Daoy (cell line): ENCODE measurements at places on chromosomes 1 and 21. TPM values are rescaled to one million over a fixed set of nuclear protein-coding genes. Genes with fewer than 3 reads are reported as not detected.

DNA sequence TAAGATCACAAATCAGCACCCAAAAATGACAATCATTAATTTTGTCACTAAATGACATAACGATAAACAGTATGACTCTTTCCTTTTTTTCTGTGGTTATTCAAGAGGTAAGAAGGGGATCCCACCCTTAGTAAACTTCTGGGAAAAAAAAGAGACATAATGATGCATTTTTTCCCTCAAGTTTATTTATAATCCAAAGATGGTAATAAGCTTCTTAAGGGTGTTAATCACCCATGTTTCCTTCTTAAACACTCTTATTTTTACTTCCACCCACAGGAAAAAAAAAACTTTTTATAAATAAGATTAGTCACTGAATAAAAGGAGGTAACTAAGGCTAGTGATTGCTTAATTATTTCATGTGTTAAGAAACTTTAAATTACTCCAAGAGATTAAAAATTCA, 24.7 kb downstream of the RGS1 start:
- no peak for DNase-seq

- no peak for DNase-seq
These were observed 1.9 kb downstream of the IGSF8 start for GRCh38 chr1:160096274-160097116.

GRCh38 chr1:205923651-205924459, 19.4 kb downstream of the SLC26A9 start:
- no peak for DNase-seq

GRCh38 chr1:208942394-208943130, 641.0 kb upstream of the CAMK1G start:
- no peak for DNase-seq

DNA sequence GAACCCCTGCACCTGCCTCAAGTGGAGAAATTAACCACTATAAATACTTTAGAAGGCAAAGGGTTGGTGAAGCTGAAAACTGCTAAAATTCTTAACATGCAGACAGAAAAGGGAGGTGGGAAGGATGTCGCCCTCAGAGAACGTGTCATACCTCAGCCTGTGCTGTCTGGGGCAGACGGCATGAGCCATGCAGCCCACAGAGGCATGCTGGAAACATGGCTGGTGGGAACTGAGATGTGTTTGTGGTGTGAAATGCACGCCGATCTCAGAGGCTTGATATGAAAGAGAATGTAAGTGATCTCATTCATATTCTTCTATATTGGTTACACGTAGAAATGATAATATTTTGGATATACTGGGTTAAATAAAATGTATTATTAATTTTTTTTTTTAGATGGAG, 16.3 kb downstream of the AGPAT3 start:
- no peak for DNase-seq

DNA sequence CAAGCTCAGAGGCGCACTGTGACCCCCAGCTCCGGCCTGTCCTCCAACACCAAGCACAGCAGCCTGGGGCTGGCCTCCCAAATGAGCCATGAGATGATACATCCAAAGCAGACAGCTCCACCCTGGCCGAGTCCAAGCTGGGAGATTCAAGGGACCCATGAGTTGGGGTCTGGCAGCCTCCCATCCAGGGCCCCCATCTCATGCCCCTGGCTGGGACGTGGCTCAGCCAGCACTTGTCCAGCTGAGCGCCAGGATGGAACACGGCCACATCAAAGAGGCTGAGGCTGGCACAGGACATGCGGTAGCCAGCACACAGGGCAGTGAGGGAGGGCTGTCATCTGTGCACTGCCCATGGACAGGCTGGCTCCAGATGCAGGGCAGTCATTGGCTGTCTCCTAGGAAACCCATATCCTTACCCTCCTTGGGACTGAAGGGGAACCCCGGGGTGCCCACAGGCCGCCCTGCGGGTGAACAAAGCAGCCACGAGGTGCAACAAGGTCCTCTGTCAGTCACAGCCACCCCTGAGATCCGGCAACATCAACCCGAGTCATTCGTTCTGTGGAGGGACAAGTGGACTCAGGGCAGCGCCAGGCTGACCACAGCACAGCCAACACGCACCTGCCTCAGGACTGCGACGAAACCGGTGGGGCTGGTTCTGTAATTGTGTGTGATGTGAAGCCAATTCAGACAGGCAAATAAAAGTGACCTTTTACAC, 29.1 kb downstream of the SLC19A1 start:
- no peak for DNase-seq

Gene LEFTY1
- total RNA-seq, result not detected in 2 replicates

DNA sequence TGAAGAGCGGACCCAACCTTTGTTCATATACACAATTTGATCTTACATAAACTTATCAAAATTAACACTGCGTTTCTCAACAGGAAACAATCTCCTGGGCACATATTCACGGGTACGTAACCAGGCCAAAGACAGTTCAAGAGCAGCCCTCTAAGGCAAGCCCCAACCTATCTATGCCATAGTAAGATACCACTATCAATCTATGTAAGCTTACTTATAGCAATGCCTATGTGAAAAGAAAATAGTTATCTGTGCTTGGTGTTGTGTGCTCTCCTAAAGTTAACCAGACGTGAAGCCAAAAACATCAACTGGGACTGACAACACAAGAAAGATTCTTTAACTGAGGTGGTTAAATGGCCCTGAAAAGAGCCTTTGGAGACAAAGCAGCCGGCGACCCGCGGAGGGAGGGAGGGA, 49.4 kb upstream of the BOLA1 start:
- DNase-seq, result no peak

GRCh38 chr21:15063081-15063813, 1.6 kb downstream of the NRIP1 start:
- peak; percentile 31 for DNase-seq

GRCh38 chr1:53681977-53682685, 56.8 kb downstream of the GLIS1 start:
- peak; percentile 35 for DNase-seq

- no peak for DNase-seq
These were observed 64.2 kb downstream of the VPS13D start for GRCh38 chr1:12294076-12294475.

DNA sequence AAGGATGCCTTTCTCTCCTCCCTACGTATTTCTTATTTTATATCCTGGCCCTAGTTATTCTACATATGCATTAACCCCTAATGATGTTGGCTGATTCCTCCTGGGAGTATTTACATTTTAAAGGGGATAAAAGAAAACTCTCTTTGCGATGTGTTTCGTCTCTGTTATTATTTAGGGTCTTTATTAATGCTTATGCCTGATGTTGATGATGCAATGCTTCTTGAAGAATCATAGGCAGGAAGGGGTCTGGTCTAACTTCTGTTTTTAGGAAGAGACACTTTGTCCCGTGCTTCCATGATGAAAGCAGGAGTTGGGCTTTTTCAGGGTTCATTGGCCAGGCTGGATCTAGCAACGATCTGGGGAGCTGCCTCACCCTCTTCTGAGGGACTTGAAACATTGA, 761 bp upstream of the NPHS2 start:
- no peak for DNase-seq

GRCh38 chr1:217647791-217648190, 16.6 kb downstream of the SPATA17 start:
- peak; percentile 38 for DNase-seq

Gene UBE2U
- not detected in 2 replicates for total RNA-seq

DNA sequence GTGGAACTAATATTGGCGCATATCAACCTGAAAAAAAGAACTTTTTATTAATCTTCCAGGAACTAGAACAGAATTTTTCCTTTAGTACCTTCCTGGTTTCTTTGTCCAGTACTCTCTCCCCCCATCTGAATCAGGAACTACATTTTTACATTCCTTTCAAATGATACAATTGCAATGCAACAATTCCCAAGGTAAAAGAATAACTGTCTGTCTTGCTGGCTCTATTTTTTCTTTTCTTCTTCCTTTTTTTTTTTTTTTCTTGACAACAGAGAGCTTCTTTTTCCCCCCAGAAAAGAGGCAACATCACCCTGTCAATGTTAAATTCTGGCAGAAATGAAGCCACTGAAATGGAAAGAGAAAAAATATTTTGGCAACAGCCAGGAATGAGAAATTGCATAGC, 4.5 kb upstream of the CD101 start:
- DNase-seq, result no peak

- DNase-seq, result peak; percentile 72
These were observed 168.5 kb downstream of the PSMG1 start for GRCh38 chr21:39014747-39015146.

DNA sequence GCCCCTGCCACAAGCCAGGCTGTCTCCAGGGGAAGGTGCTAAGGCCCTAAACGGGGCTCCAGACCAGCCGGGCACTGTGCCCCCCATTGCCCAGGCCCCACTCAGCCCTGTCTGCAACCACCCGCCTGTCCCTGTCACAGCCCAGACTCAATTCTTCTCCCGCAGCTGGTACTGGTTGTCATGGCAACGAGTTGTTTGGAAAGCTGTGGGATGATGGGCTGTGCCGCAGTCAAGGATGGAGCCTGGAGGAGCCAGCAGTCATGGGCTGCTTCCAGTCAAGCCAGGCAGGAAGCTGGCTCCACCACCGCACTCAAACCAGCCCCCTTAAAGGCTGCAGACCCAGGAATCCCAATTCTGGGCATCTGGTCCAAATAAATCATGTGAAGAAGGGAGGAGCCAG, 4.2 kb downstream of the SPOCD1 start:
- peak; percentile 61 for DNase-seq

DNA sequence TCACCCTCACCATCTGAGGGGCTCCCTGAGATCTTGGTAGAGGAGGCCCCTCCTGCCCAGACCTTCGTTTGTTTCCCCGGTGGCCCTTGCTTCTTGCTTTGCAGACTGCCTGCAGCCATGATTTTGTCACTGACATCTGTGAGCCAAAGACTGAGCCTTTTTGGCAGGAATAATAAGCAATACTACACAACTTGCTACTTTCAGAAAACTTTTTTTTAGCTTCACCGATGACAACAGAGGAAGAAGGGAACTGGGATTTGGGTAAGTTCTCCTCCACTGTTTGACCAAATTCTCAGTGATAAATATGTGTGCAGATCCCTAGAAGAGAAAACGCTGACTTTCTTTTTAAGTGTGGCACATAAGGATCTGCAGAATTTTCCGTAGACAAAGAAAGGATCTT, 11.7 kb upstream of the CD101 start:
- no peak for DNase-seq

- no peak for DNase-seq
These were observed 7.9 kb downstream of the S100B start for GRCh38 chr21:46597031-46597430.

Gene GSTM3
- 194 and 206 TPM in 2 replicates for total RNA-seq

- DNase-seq, result no peak
These were observed 19.2 kb upstream of the TRAF3IP3 start for GRCh38 chr1:209736490-209737117.

DNA sequence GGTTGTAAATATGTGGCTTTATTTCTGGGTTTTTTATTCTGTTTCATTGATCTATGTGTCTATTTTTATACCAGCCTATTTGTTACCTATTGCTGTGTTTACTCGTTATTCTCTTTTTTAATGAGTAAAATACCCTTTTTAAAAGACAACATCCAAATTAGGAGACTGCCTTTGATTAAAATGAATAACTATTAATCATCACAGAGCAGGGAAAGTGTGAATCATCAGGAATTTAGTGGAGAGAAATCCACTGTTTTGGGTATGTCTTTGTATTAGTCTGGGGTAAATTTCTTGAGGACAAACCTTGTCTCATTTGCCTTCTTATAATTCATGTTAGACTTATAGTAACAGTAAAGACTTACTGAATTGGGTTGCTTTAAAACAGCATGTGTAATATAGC, 12.1 kb downstream of the DISC1 start:
- DNase-seq, result no peak

DNA sequence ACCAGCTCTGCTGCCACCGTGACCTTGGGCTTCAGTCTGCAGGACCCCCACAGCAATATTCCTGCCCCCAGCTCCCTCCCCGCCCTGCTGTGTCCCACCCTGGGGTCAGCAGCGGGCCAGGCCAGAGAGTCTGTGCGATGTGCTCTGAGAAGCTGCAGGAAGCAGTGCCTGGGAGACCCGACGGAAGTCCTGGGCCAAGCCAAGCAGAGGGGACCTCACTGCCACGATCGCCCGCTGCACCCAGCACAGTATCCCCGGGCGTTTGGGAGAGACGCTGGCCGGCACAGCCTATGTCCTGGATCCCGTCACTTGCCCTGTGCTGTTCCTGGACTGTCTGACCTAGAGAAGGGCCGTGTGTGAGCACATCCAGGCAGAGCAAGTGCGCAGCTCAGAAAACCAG, 106.6 kb upstream of the TTC34 start:
- DNase-seq, result no peak

- DNase-seq, result peak; percentile 13
These were observed 9.0 kb downstream of the FAM20B start for GRCh38 chr1:179034720-179035119.

- no peak for DNase-seq
These were observed 3.7 kb downstream of the KCNA2 start for GRCh38 chr1:110602466-110602865.

GRCh38 chr1:16147156-16147926, 8.5 kb downstream of the EPHA2 start:
- DNase-seq, result no peak

- no peak for DNase-seq
These were observed 153.3 kb upstream of the C8B start for GRCh38 chr1:57118948-57119603.

GRCh38 chr21:45253633-45254459, 33.8 kb downstream of the POFUT2 start:
- DNase-seq, result no peak

- no peak for DNase-seq
These were observed 17.4 kb downstream of the CACNA1S start for GRCh38 chr1:201094832-201095231.

DNA sequence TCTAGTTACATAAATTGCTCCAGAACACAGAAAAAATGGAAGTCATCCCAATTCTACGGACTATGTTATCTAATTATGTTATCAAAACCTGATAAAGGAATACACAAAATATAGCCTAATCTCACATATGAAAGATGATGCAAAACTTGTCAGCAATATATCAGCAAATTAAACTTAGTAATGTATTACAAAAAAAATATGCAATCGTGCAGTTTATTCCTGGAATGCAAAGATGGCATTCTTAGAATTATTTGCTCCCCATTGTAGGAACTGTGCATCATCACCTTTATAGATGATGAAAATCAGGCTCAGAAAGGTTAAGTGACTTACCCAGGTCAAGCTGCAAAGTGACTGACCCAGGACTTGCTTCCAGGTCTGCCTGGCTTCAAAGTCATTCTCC, 7.8 kb downstream of the FOXE3 start:
- no peak for DNase-seq

GRCh38 chr1:174160109-174160473, 771 bp downstream of the RABGAP1L start:
- DNase-seq, result peak; percentile 51

DNA sequence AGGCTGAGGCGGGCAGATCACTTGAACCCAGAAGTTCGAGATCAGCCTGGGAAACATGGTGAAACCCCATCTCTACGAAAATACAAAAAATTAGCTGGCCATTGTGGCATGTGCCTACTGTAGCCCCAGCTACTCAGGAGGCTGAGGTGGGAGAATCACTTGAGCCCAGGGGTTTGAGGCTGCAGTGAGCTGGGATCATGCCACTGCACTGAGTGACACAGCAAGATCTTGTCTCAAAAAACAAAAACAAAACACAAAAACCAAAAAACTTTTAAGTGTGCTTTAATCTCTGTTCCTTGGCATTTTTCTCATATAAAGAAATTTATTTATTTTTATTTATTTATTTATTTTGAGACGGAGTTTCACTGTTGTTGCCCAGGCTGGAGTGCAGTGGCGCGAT, 208.2 kb downstream of the URB2 start:
- no peak for DNase-seq

Gene OR2T10
- total RNA-seq, result not detected in 2 replicates

GRCh38 chr1:21764615-21765423, 18.1 kb downstream of the USP48 start:
- peak; percentile 88 for DNase-seq

- no peak for DNase-seq
These were observed 46.8 kb downstream of the USP24 start for GRCh38 chr1:55168353-55168752.

Gene FOXD2
- total RNA-seq, result 0.57 and 2.4 TPM in 2 replicates

Gene CYP2J2
- total RNA-seq, result 4.2 and 4.7 TPM in 2 replicates
